ENCODE measurements at places on chromosomes 11 and 22.

DNA sequence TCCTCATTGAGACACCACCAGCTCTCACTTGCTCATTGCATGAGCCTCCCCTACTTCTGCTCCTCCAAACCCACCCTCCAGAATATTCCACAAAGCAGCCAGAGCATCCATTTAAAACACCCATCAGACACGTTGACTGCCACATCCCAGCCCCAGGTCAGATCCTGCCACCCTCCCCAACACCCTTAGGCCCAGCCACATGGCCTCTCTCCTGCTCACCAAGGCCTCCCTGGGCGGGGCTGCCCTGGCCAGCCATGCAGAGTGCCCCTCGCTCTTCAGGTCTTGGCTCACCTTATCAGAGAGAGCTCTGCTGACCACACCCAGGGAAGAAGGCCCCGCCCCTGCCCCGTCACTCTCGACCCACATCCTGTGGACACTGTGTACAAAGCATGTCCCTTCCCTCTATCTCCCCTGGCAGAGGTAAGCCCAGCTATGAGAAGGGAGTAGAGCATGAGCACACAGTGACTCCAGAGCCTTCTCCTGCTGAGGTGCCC, 106.8 kb downstream of the MICAL3 start:
- H3K4me1 ChIP-seq: no peaks in the 10 kb centered on the region
- no peaks in the 10 kb centered on the region for H3K36me3 ChIP-seq
- H3K4me3 ChIP-seq: no peak overlapping the region

GRCh38 chr11:46012185-46012584, 89.7 kb downstream of the LARGE2 start:
- DNase-seq: no peak
- H3K27me3 ChIP-seq: no peaks in the 10 kb centered on the region
- no peak overlapping the region for H3K4me3 ChIP-seq
- H3K27ac ChIP-seq: no peak overlapping the region

GRCh38 chr11:64296830-64297698, 3.1 kb upstream of the CATSPERZ start:
- no peak overlapping the region for H3K4me3 ChIP-seq
- no peak for DNase-seq
- no peaks in the 10 kb centered on the region for H3K36me3 ChIP-seq
- H3K27ac ChIP-seq: no peak overlapping the region

DNA sequence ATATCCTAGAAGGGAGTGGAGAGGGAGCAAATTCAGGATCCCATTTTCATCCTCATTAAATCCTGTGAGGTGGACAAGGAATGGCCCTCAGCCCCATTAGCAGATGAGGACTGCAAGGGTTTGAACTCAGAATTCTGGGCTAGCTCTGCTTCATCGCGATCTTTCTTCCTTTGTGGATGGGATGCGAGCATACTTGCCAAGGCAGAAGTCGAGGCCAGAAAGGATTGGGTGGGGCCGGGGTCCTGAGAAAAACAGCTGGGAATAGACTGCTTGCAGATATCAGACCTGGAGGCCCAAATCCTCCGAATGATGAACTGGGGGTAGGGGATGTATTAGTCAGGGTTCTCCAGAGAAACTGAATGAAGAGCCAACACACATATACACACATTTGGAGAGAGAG, 179.0 kb downstream of the CHST1 start:
- no peak overlapping the region for H3K27ac ChIP-seq
- no peaks in the 10 kb centered on the region for H3K36me3 ChIP-seq
- no peaks in the 10 kb centered on the region for H3K4me1 ChIP-seq
- no peak overlapping the region for H3K4me3 ChIP-seq
- H3K27me3 ChIP-seq: no peaks in the 10 kb centered on the region
- DNase-seq: no peak

DNA sequence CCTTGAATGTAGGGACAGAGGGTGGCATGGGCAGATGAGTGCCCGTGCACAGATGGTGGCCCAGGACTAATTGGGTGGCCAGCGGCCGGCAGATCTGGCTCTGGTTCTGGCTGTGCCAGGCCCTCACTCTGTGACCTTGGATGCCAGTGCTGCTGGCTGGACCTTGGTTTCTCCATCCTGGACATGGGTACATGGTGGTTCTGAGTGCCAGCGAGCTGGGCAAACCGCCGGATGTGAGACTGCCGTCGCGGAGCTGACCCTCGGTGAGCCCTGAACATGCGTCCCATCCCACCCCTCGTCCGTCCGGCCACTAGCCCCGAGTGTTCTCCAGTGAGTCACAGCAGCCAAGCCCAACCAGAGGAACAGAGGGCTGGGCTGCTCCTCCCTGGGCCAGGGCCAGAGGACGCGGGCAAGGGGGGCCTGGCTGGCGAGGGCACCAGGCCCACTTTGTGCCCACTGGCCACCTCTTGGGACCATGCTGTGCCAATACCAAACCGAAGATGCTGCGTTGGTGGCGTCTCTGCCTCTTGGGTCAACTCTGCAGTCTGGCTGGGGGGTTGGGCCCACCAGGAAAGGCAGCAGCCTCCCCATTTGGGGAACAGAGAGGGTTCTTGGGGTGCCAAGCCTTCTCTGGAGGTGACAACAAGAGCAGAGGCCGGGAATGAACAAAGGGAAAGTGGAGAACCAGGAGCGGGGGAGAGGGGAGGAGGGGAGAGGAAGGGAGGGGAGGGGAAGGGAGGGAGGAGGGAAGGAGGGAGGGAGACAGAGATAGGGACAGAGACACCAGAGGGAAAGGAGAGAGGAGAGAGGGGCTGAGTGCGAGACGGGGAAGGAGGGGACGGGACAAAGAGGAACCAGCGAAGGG, 10.7 kb downstream of the LSP1 start:
- H3K36me3 ChIP-seq: no peaks in the 10 kb centered on the region
- H3K4me1 ChIP-seq: peaks cover 26% of the 10 kb centered on the region
- H3K4me3 ChIP-seq: no peak overlapping the region
- DNase-seq: no peak
- H3K27ac ChIP-seq: peak overlapping the region; percentile 33
- H3K27me3 ChIP-seq: no peaks in the 10 kb centered on the region

GRCh38 chr11:128908391-128909246, 17.5 kb downstream of the KCNJ5 start:
- H3K4me3 ChIP-seq: no peak overlapping the region
- no peak for DNase-seq
- peaks cover 5% of the 10 kb centered on the region for H3K27me3 ChIP-seq
- no peaks in the 10 kb centered on the region for H3K36me3 ChIP-seq

- no peaks in the 10 kb centered on the region for H3K36me3 ChIP-seq
- H3K27me3 ChIP-seq: no peaks in the 10 kb centered on the region
- H3K27ac ChIP-seq: no peak overlapping the region
Measured at GRCh38 chr11:124612567-124613246, 1.5 kb downstream of the PANX3 start.

DNA sequence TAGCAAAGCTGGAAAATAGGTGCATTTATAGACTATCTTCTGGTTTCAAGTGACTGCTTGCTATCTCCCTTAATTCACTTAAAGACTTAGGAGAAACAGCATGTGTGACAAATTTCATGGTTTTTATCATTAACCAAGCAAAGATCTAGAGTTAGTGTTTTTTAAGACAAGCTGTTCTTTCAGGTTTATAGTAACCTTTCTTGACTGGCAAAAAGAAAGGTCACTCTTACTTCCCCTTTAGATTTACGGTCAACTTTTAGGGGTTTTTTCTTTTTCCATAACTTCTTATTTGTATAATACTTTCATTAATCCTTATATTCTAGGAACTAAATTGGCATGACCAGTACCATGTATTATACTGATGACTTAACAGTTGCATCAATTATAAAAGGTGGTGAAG, 46.6 kb downstream of the KDM2A start:
- no peaks in the 10 kb centered on the region for H3K4me1 ChIP-seq
- DNase-seq: no peak
- no peaks in the 10 kb centered on the region for H3K27me3 ChIP-seq
- no peak overlapping the region for H3K27ac ChIP-seq
- no peaks in the 10 kb centered on the region for H3K36me3 ChIP-seq

- no peaks in the 10 kb centered on the region for H3K27me3 ChIP-seq
- no peaks in the 10 kb centered on the region for H3K36me3 ChIP-seq
- H3K27ac ChIP-seq: no peak overlapping the region
Measured at GRCh38 chr11:111435046-111435698, 56.1 kb upstream of the POU2AF1 start.

GRCh38 chr11:17692931-17693330, 26.4 kb upstream of the MYOD1 start:
- no peak overlapping the region for H3K27ac ChIP-seq
- H3K4me3 ChIP-seq: no peak overlapping the region
- DNase-seq: no peak

DNA sequence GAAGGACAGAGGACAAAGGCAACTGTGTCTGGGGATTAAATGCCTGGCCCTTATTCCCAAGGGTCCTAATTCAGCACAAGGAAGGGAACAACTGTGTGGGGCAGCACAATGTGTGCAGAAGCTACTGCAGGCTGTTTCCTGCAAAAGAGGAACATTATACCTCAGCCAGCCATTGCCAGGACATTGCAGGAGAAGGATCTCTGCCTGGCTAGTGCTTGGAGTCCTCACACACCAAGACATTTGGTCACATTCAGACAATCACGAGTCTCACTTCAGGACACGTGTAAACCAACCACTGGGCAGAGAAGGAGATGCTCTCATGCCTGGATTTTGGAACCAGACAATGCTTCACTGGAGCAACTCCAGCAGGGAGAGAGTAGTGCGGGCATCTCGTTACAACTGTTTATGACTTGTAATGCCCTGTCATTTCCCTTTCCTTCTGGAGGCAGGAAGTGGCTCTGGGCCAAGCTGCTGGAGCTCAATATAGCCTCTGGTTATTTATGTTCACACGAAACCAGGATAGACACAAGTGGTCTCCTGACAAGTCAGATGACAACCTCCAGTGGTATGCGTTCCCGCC, 23.9 kb upstream of the ZC3H12C start:
- H3K4me3 ChIP-seq: no peak overlapping the region
- no peak for DNase-seq
- no peaks in the 10 kb centered on the region for H3K36me3 ChIP-seq
- no peaks in the 10 kb centered on the region for H3K4me1 ChIP-seq

DNA sequence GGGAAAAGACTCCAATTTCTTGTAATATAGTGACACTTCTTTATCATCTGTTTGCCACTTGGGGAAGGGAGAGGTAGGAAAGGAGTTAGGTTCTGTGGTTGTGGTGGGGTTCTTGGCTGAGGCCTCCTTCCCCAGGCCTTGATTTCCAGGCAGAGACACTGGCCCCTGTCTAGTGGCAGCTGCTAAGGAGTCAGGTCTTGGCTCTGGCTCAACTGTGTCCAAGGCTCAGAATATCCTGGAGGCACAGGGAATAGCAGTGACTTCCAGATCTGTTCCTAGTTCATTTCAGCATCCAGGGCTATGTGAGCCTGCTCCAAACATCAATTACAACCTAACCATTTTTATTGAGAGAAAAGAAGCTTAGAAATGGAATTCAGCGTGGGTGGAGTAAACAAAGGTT, 29.5 kb downstream of the PPFIBP2 start:
- H3K4me3 ChIP-seq: no peak overlapping the region
- H3K36me3 ChIP-seq: no peaks in the 10 kb centered on the region
- DNase-seq: no peak
- peaks cover 2% of the 10 kb centered on the region for H3K4me1 ChIP-seq
- no peaks in the 10 kb centered on the region for H3K27me3 ChIP-seq
- H3K27ac ChIP-seq: no peak overlapping the region

GRCh38 chr22:23404689-23405365, 175.3 kb downstream of the IGLL1 start:
- H3K36me3 ChIP-seq: no peaks in the 10 kb centered on the region
- no peaks in the 10 kb centered on the region for H3K4me1 ChIP-seq
- H3K4me3 ChIP-seq: no peak overlapping the region
- H3K27ac ChIP-seq: no peak overlapping the region

DNA sequence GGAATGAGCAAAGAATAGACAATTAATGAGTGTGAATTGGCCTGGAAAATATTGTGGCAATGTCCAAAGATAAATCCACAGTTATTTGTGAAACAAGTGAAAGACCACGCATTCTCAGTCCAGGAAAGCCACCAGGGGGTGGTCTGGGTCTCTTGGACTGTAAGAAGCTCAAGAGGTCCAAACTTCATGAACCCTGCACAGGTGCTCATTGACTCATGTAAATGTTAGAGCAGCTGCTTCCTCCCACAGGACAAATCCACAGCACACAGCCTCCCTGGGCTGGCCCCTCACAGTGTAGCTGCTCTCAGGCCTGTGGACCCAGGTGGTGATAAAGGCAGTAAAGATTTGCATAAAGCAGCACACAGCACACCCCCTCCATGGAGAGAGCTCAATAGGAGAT, 114.0 kb downstream of the ZNF280B start:
- no peak for DNase-seq
- H3K4me1 ChIP-seq: no peaks in the 10 kb centered on the region
- no peaks in the 10 kb centered on the region for H3K36me3 ChIP-seq
- H3K4me3 ChIP-seq: no peak overlapping the region
- no peak overlapping the region for H3K27ac ChIP-seq

GRCh38 chr22:23144432-23144831, 845 bp upstream of the RAB36 start:
- peak overlapping the region; percentile 78 for H3K27ac ChIP-seq
- DNase-seq: no peak
- H3K4me3 ChIP-seq: peak overlapping the region; percentile 25
- H3K36me3 ChIP-seq: no peaks in the 10 kb centered on the region
- no peaks in the 10 kb centered on the region for H3K27me3 ChIP-seq

DNA sequence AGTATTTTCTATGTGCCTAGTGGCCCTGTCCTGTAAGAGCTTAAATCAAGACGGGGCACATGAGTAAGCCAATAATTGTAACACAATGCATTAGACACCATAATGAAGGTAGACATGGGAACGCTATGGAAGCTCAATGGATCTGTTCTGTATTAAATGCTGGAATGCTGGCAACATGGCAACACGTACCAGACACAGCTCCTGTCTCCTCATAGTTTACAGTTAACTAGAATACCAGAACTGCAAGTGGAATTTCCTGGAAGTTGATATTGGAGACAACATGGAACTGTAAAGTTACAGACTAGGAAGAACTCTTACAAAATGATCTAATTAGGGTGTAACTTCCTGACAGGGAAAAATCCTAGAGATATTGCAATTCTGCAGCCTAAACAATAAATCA, 12.4 kb downstream of the P4HA3 start:
- no peak for DNase-seq
- no peaks in the 10 kb centered on the region for H3K36me3 ChIP-seq
- H3K4me3 ChIP-seq: no peak overlapping the region
- H3K27me3 ChIP-seq: no peaks in the 10 kb centered on the region

GRCh38 chr11:130478881-130479280, 30.4 kb downstream of the ADAMTS15 start:
- H3K27me3 ChIP-seq: no peaks in the 10 kb centered on the region
- no peaks in the 10 kb centered on the region for H3K36me3 ChIP-seq
- H3K4me1 ChIP-seq: no peaks in the 10 kb centered on the region
- no peak for DNase-seq
- no peak overlapping the region for H3K4me3 ChIP-seq

DNA sequence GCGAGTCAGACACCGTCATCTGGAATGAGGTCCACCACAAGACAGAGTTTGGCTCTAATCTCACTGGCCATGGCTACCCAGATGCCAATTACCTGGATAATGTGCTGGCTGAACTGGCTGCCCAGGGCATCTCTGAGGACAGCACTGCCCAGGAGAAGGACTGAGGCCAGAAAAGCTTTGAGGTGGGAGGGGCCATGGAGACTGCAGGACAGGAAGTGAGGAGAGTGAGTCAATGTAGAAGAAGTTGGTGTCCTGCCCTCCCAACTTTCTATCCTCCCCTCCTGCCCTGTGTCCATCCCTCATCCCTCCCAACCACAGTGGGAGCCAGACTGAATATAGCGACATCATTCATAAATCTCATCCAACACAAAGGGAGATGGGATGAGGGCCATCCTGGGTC, 8.0 kb downstream of the MPEG1 start:
- DNase-seq: no peak
- peaks cover 4% of the 10 kb centered on the region for H3K4me1 ChIP-seq
- H3K4me3 ChIP-seq: no peak overlapping the region
